ENCODE measurements at places on chromosomes 5 and 9.
A peak's percentile ranks its signal among the peaks of the same experiment; 100 is the strongest.

DNA sequence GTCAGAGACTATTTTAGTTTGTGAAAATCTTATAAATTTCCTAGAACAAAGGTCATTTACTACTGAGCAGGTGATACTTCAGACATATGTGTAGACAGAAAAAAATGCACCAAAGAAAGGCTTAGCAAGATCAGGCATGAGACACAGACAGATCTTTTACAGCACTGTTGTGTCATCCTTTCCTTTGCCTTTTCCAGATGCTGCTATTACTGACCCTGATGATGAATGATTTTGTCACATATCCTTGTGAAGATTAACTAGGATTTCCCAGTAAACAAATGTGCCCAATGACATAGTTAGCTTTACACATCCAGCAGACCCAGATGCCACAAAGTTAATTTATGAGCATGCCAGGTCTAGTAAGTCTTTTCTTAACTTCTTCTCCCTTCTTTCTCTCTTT lies 68.2 kb downstream of the DMRTA1 start:
- no peak for DNase-seq

DNA sequence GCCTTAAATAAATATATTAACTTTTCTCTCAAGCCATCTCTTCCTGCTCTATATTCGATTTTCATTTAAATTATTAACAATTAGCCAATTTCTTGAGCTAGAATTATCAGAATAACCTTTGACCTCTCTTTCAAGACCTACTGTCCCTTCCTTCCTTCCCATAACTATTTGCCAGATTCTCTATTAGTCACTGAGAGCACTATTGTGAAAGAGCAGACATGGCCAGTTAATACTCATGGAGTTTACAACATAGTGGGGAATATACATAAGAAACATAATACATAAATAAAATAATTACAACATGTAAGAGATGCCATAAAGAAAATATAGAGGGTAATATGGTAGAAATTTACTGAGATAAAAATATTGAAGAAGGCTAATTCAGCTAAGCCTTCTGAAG lies 72.1 kb upstream of the CHD1 start:
- DNase-seq, result no peak

DNA sequence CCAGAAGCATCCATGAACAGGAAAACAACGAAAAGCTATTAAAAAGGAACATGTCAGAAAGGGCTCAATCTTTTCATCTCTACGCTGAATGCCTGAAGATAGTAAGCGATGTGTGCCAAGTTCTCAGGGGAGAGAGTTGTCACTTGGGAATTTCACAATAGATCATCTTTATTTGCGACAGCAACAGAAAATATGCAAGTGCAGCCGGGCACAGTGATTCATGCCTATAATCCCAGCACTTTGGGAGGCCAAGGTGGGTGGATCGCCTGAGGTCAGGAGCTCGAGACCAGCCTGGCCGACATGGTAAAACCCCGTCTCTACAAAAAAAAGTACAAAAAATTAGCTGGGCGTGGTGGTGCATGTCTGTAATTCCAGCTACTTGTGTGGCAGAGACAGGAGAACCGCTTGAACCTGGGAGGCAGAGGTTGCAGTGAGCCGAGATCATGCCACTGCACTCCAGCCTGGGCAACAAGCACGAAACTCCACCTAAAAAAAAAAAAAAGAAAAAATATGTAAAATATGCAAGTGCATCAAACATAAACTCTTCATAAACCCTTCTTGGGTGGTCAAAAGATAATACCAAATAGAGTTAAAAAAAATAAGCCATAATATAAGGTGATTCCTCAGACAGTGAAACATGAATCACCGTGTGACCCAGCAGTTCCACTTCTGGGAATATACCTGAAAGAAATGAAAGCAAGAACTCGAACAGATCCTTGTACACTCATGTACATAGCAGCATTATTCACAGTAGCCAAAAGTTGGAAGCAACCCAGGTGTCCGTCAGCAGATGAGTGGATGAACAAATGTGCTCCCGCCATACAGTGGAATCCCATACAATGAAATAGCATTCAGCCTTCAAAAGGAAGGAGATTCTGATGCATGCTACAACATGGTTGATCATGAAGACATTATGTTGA lies 16.2 kb downstream of the SFXN1 start:
- no peak for DNase-seq

GRCh38 chr9:96611302-96611701 lies 8.3 kb downstream of the CDC14B start:
- DNase-seq, result no peak

DNA sequence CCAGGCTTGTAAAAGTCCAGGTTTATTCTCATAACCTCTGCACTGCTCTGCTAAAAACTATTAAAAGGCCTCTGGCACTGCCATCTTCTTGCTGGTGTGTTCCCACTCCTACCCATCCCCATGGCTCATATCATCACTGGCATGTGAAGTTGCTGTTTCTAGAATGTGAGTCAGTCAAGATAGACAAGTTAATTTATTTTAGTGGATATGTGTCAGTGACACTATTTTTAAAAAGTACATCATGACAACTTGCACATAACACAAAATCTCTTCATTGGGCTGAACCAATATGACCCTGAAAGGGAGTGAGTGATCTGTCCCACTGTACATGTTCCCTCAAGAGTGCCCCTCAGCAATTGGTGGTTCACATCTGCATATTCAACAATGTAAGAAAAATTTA lies 299.7 kb downstream of the NFIB start:
- DNase-seq, result no peak

DNA sequence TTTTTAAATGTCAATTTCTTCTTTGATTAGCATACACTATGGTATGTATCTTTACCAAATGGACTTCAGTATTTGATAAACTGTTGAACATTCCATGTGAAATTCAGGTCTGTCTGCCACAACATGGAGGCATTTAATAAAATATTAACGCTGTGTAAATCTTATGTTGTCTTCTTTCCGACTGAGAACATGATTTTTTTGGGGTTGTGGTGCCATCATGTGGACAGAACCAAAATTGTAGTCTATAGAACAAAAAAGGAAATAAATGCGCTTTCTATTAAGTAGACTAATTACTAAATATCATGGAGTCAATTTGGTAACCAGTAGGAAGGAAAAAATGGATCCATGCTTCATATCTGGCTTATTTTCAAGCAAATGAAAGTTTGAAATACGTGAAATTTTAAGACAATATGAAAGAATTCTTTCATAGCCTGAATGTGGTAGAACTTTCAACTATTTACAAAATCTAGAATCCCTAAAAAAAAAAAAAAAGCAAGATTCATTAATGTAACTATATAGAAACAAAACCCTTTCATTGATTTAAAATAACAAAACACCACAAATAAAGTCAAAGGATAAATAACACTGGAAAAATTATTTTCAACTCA lies 2.8 kb upstream of the PLK2 start:
- DNase-seq, result peak; percentile 44

GRCh38 chr5:74685979-74686631 lies 1.1 kb downstream of the HEXB start:
- no peak for DNase-seq

GRCh38 chr9:16915126-16915831 lies 44.8 kb upstream of the BNC2 start:
- DNase-seq, result no peak

- no peak for DNase-seq
These were observed 324.7 kb downstream of the FAM170A start for GRCh38 chr5:119954106-119954505.

GRCh38 chr5:143194206-143194605 lies 209.3 kb downstream of the NR3C1 start:
- DNase-seq, result no peak

GRCh38 chr5:67773411-67774266 lies 441.9 kb upstream of the PIK3R1 start:
- DNase-seq, result no peak

GRCh38 chr9:124388275-124389048 lies 26.8 kb downstream of the PSMB7 start:
- DNase-seq, result no peak

- DNase-seq, result no peak
These were observed 47.4 kb downstream of the EXOSC2 start for GRCh38 chr9:130741024-130741305.

DNA sequence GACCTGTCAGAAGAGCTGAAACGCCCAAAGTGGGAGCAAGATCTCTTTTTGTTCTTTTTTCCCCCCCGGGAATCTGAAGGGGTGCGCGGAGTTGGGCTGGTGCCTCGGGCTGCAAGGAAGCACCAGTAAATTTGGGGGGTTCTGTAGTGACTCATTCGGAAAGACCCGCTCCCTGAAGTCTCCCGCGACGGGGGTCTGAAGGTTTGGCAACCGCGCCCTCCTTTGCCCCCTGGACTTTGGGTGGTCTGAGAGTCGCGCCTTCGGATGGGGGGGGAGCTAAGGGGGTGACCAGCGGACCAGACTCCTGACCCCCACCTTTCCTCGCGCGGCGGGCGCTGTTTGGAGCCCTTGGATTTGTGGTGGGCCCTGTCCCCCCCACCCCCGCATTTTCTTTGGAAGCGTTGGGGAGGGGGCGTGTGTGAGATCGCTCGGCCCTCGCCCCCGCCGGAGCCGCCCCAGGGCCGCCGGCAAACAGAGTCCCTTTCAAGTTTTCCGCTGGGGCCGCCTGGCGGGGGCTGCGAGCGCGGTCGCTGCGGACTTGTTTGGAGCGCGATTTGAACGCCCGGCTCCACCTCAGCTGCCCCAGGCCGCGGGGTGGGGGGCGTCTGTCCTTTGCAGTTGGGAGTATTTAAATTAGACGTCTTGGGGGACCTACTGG lies 2.0 kb downstream of the CXXC5 start:
- peak; percentile 55 for DNase-seq

DNA sequence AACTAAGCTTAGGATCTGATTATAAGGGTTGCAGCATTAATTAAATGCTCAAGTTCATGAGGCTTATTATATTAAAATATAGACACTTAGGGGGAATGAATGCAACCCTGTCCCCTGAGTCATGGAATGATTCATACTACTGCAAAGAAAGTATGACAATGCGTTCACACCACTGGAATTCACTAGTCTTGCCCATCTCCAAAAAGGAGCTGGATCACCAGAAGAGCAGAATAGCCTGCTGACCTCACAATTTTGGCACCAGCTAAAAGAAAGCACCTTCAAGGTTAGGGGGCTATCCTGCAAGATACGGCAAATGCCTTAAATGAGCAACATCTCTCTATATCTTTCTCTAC lies 32.0 kb upstream of the TMED7 start:
- DNase-seq, result no peak

DNA sequence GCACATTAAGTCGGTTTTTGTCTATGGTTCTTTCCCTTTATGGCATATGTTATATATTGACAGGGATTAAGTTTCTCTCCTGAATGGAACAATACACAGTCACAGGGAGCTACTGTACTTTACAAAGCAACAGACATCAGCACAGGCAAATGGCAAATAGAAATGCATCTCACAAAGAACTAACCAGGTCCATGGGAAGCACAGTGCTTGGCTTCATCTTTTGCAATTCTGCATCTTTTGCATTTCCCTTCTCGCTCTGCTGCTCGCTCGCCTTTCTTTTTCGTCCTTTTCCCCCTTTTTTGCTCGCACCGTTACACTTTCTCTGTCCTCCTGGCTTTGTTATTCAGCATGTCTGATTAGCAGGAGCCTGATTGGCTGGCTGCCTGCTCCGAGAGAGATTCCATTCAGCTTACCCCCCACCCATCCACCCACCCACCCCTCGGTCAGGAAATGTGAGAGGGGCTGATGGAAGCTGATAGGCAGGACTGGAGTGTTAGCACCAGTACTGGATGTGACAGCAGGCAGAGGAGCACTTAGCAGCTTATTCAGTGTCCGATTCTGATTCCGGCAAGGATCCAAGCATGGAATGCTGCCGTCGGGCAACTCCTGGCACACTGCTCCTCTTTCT lies at the start of gene ADAMTSL1:
Gene ADAMTSL1, plus strand, starts transcription at position 502 of the 628 bp plus-strand sequence. Its CDS starts 80 bp downstream, at position 582.
- peak; percentile 28 for DNase-seq

- no peak for DNase-seq
These were observed 160.2 kb downstream of the ARHGEF28 start for GRCh38 chr5:73786043-73786831.

GRCh38 chr5:4313138-4313537 lies 717.5 kb downstream of the IRX1 start:
- DNase-seq, result no peak
